ENCODE measurements at places on chromosomes 7 and 10.

DNA sequence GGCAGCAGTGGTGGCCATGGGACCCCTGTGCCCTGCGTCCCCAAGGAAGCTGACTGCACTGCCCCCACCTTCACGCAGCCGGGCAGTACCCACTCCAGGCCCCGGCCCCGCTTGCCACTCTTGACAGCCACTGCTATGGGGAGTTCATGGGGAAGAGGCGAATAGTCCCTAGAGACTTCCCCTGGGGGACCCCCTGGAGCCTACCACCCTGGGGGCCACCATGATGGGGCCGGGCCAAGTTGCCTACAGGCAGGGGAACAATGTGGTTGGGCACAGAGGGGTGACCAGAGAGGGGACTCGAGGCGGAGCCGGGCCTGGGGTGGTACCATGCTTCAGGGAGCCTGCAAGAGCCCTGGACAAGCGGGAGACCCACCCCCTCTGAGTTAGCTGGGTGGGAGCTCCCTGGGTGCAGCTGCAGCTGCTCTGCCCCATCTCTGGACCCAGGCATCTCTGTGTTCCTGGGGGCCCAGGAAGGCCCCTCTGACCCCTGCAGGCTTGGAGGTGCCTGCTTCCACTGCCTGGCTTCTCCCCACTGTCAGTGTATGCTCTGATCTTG is 567.6 kb downstream of the GRM8 start:
- DNase-seq, result no peak

GRCh38 chr7:52431082-52431815 is 604.2 kb upstream of the POM121L12 start:
- DNase-seq, result no peak

GRCh38 chr10:21191512-21191911 is 294.4 kb upstream of the NEBL start:
- peak; percentile 62 for DNase-seq

DNA sequence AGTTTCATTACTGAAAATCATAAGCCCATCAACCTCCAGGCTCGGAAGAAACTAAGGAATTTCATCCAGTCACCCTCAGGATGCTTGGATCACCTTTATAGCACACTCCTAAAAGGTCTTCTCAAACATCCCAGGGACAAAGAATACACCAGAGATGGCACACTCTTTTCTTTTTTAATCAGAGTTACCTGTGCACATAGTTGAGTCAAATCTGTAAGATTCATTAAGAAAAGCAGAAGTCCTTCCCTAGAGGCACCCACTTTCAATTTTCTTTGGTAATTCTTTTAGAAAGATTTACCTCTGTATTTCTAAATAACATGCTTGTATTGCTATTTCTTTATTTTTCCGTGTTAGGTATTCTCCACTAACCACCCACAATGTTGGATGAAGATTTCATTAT is 50.6 kb upstream of the IL6 start:
- DNase-seq, result no peak

GRCh38 chr10:97365761-97366351 is 31.3 kb upstream of the FRAT2 start:
- DNase-seq, result no peak

DNA sequence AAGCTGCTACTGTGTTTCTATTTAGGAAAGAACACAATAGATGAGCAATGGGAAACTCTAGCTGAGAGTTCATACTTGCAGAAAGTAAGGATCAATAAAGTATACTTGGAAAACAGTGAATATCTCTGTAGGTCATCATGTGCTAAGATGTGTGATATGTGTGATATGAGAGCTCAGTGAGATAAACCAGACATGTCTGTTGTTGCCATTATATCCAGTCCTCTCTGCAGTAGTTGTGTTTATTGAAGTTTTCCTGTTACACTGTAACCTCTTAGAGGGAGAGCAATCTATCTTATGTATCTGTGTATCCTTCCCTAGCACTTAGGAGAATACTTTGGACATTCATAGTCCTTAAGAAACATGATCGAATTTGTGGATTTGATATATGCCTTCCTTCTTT is 19.1 kb downstream of the TRUB1 start:
- no peak for DNase-seq

Measured in NCI-H146 (cell line).